ENCODE measurements at places on chromosomes 16 and 17.

DNA sequence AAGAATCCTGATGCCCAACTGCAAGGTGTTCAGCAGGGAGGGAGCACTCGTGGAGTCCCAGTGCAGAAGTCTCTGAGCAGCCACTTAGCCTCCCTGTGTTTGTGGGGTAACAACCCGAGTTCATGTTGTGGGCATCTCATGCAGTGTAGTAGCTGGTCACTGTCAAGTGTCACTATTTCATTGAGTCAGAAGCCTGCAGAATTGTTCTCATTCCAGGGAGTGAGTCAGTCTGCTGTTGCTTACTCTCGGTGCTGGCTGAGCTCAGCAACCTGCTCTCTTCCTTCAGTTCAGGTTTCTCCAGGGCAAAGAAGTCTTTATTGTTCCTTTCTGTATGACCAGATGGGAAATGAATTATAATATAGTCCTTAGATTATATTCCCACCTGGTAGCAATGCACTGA lies 24.1 kb downstream of the HMOX2 start:
- no peak for DNase-seq

- no peak for DNase-seq
Measured at GRCh38 chr16:66408163-66409048, 18.7 kb upstream of the BEAN1 start.

- no peak for DNase-seq
Measured at GRCh38 chr16:82936941-82937551, 310.3 kb downstream of the CDH13 start.

- no peak for DNase-seq
Measured at GRCh38 chr17:44396946-44397345, 7.5 kb upstream of the ITGA2B start.

DNA sequence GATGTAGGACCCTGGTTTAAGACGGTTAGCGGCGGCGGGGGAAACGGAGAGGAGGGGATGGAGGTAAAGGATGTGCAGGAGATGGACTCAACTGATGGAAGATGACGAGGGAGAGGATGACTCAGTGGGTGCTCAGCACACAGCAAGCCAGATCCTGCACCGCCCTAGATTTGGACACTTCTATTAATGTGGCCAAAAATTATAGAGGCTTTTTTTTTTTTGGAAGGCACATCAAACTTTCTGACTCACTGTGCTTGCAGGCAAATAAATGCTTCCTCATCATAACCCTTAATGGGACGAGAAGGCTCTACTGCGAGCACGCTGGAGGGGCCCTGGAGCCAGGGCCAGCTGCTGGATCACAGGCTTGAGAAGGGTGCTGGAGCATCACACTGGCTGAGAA lies 36.0 kb downstream of the RTN4RL1 start:
- no peak for DNase-seq

- DNase-seq, result no peak
Measured at GRCh38 chr16:69131167-69131838, 1.1 kb downstream of the CHTF8 start.

- DNase-seq, result no peak
Measured at GRCh38 chr16:82671741-82672140, 45.0 kb downstream of the CDH13 start.

GRCh38 chr16:55302635-55303034 lies 21.4 kb upstream of the IRX6 start:
- no peak for DNase-seq

GRCh38 chr17:13395346-13395745 lies 206.4 kb downstream of the HS3ST3A1 start:
- DNase-seq, result no peak

DNA sequence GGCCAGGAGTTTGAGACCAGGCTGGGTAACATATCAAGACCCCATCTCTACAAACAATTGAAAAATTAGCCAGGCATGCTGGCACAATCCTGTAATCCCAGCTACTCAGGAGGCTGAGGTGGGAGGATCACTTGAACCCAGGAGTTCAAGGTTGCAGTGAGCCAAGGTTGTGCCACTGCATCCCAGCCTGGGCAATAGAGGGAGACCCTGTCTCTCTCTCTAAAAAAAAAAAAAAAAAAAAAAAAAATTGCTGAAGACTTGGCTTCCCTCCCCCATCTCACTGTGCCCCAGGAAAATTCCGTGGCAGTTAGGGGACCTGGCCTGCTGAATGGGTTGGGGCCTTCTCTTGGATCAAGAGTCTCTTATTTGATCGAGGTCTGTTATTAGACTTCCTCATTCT lies at the start of gene ODF4:
Gene ODF4 (plus strand): TSS at position 301 of the 400 bp plus-strand sequence. CDS start 212 bp downstream, outside the sequence.
- DNase-seq, result no peak

- DNase-seq, result no peak
Measured at GRCh38 chr17:50272711-50273653, 1.3 kb upstream of the TMEM92 start.

DNA sequence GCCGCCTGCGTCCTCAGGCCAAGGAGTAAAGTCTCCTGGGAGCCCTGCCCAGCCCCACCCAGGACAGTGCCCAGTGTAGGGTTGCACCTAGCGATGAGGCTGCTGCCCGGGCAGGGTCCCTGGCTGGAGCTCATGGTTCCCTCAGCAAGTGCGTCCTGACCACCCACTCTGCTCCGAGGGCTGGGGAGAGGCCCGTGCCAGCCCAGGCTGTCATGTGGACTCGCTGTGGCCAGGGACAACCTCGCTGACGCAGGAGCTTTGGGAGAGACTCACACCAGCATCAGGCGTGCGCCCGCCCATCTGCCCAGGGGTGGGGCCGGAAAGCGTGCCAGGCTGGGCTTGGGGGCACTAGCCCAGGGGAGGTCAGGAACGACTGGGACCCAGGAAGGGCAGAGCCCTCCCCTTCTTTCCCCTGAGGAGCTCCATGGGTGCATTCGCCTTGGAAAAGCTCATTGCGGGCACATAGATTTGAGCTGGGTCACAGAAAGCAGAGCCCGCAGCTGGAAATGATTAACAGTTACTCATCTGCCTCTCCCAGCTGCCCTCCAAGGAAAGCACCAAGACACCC lies 19.7 kb downstream of the DPEP1 start:
- no peak for DNase-seq

DNA sequence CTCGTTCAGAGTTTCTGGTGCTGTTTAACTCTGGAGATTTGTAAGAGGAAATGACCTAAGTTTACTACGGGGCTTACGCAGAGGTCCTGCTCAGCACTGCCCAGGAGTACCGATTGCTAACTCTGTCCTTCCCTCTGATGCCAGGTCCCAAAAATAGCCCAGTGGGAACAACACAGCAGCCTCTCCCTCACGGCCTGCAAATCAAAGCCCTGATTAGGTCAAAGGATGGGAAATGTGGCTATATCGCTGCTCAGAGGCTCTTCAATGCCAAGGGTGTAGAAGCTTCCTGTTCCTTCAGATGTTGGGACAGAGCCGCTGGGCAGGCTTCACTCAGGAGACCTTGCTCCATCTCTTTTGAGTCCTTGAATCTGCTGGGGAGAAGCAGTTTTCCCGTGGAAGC lies 174.2 kb upstream of the KCNJ16 start:
- no peak for DNase-seq

- no peak for DNase-seq
Measured at GRCh38 chr17:17153071-17153470, 53.1 kb downstream of the PLD6 start.

GRCh38 chr17:806781-807522 lies 24.8 kb downstream of the MRM3 start:
- no peak for DNase-seq

DNA sequence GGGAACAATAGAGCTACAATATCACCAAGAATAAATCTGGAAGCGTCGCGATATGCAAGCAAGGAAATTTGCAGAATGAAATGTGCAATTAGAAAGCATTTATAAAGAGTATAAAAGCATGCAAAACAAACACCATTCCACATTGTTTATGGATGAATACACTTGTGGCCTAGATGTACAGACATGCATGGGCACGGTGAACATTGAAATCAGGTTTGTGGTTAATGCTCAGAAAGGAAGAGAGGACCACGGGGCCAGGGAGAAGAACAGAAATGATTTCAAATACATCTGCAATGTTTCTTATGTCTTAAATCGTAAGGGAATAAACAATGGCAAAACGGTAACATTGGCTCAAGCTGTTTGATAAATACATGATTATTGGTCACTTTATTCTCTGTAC lies 235.9 kb downstream of the FOXL1 start:
- DNase-seq, result no peak

- DNase-seq, result peak; percentile 71
Measured at GRCh38 chr17:40648384-40648968, 858 bp upstream of the SMARCE1 start.

DNA sequence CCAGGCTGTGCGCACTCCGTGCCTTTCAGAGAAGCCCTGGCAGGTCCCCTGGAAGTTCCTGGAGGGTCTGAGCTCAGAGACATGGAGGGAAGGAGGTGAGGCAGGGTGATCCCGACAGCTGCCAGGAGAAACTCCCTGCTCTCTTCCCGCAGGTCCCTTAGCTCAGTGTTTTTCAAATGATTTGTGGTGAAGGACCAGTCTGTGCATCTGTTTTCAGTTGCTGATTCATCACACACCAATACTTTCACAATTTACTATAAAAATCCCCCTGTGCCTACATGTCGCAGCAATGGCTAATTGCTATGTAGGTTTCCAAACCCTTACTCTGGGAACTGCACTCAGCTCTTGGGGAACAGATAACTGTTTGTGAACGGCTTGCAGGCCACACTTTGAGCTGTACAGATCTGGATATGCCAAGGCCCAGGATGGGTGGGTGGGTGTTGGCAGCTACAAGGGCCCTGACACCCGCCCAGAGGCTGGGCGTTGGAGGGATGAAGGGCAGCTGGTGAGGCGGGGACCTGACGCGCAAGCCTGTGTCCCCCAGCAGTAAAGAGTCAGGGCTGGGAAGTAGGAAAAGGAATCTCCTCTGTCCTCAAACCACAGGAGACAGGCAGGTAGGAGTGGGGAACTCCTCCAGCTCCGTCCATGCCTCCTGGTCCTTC lies 20.5 kb upstream of the EMP2 start:
- DNase-seq, result no peak

DNA sequence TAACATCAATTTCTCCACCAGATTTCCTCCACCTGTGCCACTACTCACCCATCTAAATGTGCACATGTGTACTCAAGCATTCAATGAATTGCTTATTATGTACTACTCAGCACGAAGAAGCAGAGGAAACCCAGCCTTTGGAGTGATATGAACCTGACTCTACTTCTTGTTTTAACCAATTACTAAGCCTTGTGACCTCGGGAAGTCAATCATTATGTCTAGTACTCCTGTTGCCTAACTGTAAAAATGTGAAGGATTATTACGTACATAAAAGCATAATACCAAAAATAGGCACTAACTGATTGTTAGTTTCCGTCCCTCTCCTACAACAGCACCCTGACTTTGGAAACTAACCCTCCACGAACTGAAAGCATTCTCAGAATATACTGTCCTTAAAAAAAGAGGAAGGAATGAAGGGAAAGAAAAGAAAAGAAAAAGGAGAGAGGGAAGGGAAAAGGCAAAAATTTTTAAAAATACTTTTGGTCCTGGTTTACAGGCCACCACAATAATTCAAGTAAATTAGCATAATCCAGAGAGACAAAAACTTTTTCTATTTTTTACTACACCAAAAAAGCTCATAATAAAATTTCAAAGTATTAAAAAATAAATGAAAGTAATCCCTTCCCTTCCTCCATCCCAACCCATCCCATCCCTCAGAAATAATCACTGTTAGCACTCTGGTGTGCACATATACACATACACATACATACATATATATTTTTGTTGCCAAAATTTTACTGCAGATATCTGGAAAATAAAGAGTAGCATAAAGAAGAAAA lies 53.6 kb downstream of the KANSL1 start:
- no peak for DNase-seq

DNA sequence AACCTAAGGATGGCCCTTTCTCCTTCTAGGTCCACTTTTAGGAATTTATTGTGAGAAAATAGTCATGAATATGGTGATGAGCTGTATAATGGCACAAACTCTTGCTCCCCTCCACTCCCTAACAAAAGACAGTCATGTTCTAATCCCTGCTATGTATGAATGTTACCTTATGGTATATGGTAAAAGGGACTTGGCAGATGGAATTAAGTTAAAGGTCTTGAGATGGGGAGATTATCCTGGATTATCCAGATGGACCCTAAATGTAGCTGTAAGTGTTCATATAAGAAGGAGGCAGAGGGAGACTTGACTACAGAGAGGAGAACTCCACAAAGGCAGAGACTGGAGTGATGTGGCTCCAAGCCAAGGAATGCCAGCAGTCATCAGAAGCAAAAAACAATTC lies 296.1 kb downstream of the SOX9 start:
- no peak for DNase-seq

DNA sequence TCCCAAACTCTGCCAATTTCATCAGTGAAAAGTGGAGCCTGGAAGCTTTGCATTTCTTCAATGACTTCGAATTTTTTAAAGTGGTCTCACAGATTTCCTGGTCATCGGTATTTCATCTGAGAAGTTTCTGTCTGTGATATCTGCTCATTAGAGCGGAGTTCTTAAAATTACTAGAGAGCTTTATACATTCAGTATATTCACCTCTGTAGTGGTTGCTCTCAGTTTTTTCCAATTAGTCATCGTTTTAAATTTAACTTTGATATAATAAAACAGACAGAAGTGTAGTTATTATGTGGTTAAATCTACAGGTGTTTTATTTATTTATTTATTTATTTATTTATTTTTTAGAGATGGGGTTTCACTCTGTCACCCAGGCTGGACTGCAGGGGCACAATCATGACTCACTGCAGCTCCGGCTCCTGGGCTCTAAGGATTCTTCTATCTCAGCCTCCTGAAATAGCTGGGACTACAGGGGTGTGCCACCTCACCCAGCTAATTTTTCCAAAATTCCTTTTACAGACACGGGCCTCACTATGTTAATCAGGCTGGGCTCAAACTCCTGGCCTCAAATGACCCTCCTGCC lies 16.0 kb downstream of the ARHGAP17 start:
- no peak for DNase-seq

DNA sequence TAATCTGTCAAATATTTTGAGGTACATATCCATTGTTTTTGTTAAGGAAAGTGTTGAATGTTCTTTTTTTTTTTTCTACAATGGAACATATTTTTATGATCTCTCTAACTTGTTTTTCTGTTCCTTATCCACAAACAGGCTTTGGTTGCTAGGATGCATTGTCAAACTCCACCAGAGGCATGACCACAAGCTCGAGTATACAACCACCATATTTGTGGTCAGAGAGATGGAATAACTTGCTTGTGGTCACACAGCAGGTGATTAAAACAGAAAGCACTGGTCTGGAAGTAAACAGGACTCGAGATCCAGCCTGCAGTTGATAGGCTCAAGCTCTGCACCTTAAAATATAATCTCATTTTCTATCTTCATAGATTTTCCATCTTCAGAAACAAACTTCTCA lies 105.8 kb upstream of the ADAMTS18 start:
- no peak for DNase-seq

- no peak for DNase-seq
Measured at GRCh38 chr17:31494259-31495021, 103.0 kb downstream of the RAB11FIP4 start.

GRCh38 chr16:85330006-85330693 lies 217.9 kb upstream of the CIBAR2 start:
- DNase-seq, result no peak

- DNase-seq, result peak; percentile 15
Measured at GRCh38 chr16:29898804-29899515, 390 bp downstream of the SEZ6L2 start.

Measured in NCI-H187 (cell line).